Stimulated activated CD8-positive, alpha-beta memory T cell treated with anti-CD3 and anti-CD28 coated beads, Interleukin-12 subunit alpha, Interleukin-12 subunit beta, amount 100 ng/mL, for 4 hours (primary cell): ENCODE measurements at places on chromosomes 3 and 15.

DNA sequence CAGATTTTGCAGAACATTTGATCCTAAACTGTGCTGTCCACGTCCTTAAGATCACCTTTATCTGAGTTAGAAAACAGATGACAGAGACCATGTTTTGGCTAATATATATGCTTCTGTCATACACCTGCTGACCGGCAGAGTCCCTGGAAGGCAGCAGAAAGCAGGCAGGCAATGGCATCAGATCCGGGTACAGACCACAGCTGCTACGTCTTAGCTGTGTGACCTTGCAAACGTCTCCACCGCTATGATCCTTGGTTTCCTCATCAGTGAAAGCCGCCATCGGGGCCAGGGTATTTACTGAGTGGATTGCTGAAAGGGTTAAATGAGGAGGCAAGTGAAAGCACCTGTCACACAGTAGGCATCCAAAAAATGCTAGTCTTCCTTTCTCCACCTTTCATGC, 72.1 kb downstream of the ABTB1 start:
- no peak for DNase-seq

DNA sequence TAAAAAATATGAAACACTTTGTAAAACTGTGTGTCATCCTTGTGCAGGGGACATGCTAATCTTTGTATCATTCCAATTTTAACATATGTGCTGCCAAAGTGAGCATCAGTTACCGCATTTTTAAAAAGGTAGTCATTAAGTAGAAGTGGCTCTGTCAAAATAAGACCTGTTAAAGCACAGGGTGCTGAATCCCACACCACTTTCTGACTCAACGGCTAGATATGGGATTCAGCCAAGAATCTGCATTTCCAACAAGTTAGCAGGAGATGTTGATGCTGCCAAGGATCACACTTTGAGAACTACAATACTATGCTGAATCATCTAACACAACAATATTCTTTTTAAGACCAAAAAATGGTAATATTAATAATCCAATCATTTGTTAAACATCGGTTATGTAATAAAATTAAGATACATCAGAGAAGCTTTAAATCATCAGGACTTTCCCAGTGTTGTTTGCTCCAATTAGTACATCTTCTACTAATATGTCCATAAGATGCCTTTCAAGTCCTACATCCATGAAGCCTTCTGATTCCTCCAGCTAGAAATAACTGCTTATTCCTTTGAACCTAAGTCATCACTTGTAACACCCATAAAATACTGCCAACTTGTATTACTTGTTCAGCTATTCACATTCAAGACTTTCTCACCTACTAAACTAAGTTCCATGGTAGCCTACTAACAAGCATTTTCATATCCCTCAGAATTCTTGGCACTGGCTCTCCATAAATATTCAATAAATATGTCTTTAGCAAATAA, 71.1 kb downstream of the TBL1XR1 start:
- no peak for DNase-seq

GRCh38 chr3:53650424-53650823, 156.0 kb downstream of the CACNA1D start:
- no peak for DNase-seq

DNA sequence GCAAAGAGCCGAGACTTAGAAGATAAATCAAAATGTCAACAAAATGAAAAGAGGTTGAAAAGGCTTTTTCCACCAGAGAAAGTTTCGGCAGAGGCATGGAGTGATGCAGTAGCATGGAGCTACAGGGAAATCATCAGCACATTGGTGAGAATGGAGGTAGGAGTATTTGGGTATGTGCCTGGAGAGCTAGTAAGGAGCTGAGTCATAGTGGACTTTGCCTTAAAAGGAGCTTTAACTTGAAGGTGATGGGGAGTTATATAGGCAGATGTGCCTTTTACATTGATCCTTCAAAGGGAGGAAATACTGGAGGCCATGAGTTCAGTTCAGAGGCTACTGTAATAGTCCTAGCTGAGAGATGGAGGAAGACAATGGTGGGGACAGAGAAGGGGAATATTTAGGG, 44.3 kb downstream of the IL5RA start:
- DNase-seq = no peak

- no peak for DNase-seq
Measured at GRCh38 chr3:102265720-102266119, 169.1 kb upstream of the ZPLD1 start.

- no peak for DNase-seq
Measured at GRCh38 chr15:63669074-63669473, 71.9 kb downstream of the FBXL22 start.

GRCh38 chr3:115862099-115862498, 238.8 kb downstream of the GAP43 start:
- DNase-seq = no peak

GRCh38 chr3:188486952-188487351, 333.0 kb downstream of the LPP start:
- DNase-seq = no peak

GRCh38 chr15:57390583-57390982, 14.3 kb downstream of the CGNL1 start:
- no peak for DNase-seq

DNA sequence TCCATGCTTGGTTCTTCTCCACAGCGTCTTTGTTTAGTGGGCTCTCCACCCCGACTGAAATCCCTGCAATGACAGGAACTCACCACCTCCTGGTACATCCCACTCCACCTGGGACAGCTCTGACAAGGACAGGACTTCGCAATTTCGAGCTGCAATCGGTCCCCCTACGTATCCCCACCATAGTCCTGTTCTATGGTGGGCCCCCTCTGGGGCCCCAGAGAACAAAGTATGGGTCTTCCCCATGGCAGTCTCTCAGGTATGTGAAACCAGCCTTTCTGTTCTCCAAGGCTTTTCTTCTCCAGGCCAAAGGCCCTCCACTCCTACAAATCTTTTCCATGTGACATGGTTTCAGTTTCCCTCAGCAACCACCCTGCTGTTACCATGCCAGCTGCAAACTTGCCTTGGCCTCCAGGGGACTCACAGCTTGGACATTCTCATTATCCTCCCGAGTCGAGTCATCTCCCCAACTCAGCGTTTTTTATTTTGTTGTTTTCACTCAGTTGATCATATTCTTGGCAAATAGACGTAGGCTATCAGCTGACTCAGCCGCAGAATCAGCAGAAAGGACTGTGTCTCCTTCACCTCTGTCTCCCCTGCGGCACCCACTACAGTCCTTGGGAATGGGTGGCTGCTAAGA, 233.3 kb downstream of the OPA1 start:
- no peak for DNase-seq

DNA sequence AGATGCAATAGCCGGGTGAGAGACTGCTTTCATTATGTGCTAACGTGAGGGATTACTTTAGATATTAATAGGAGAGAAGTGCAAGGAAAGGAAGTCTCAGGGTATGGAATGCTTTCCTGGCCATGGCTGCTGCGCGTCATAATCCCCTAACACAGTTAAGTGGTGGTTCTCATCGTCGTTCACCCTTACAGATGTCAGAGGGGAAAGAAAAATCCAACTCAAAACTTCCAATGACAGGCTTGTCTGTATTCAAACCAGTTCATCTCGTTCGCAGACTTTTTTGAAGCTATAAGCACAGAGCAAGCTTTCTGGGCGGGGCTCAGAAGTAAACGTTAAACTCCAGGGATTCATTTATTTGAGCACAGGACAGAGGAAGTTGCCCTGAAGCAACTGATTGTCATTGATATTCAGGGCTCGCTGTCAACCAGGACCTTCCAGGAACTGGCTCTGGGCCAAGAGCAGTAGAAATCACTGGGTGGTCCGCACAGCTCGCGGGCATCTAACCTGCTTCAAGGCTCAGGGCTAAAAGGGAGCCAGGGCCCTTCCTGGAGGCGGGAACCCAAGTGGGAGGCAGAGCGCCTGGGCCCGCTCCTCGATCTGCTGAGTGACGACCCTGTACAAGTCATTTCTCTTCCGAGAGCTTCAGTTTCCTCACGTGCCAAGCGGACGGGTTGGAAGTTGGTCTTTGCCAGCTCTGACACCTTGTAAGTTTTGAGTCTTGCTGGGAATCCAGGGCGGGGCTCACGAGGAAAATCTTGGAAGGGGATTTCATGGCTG, 1.1 kb upstream of the LPP start:
- no peak for DNase-seq

DNA sequence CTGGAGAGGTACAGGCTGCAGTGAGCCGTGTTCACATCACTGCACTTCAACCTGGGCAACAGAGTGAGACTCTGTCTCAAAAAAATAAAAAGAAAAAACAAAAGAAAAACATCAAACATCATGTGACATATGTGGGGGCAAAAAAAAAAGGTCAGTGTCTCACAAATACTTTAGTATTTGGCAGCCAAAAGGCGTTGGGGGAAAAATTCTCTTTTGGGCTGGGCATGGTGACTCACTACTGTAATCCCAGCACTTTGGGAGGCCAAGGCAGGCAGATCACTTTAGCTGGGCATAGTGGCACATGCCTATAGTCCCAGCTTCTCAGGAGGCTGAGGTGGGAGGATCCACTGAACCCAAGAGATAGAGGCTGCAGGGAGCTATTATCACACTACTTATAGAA, 47.6 kb downstream of the TMCC1 start:
- no peak for DNase-seq

GRCh38 chr15:34944936-34945335, 24.6 kb downstream of the AQR start:
- no peak for DNase-seq

DNA sequence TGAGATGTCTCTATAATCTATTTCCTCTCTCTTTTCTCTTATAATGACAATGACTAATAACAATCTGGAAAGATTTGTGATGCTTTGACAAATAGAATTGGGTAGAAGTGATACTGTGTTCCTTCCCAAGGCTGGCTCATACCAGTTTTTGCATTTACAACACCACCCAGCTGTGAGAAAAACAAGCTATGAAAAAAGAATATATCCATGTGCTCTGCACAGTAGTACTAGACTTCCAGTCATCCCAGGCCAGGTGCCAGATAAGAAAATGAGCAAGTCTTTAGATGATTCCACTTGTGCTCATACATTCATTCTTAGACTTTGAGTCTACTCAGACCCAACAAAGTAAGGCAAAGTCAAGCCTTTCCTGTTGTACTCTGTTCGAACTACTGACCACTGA, 350.2 kb upstream of the POU1F1 start:
- no peak for DNase-seq

DNA sequence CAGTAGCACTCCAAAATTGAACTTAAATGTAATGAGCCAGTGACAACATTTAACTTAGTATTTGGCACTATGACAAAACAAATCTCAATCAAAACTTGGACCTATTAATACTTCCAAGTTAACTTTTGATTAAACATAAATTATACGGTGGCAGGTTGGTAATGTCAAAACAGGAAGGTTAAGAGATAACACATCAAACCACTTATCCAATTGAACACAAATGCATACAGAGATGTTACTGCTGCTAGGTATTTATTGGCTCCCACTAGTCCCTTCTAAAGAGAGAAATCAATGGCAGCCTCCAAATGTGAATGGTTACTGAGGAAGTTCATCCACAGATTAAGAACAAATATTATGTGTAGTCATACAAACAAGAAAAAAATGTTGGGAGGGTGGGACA, 1.8 kb downstream of the GSK3B start:
- no peak for DNase-seq

DNA sequence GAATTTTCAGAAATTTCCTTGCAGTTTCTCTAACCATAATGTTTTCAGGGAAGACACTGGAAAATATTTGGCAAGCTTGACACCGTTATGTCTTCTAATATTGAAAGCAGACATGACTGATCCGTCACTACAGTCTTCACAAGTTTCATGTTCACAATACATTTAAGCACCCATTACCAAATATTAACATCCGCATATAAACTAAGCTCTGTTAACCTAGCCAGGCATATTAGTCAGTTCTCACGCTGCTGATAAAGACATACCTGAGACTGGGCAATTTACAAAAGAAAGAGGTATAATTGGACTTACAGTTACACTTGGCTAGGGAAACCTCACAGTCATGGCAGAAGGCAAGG, 162.7 kb upstream of the LYSMD4 start:
- DNase-seq = no peak

DNA sequence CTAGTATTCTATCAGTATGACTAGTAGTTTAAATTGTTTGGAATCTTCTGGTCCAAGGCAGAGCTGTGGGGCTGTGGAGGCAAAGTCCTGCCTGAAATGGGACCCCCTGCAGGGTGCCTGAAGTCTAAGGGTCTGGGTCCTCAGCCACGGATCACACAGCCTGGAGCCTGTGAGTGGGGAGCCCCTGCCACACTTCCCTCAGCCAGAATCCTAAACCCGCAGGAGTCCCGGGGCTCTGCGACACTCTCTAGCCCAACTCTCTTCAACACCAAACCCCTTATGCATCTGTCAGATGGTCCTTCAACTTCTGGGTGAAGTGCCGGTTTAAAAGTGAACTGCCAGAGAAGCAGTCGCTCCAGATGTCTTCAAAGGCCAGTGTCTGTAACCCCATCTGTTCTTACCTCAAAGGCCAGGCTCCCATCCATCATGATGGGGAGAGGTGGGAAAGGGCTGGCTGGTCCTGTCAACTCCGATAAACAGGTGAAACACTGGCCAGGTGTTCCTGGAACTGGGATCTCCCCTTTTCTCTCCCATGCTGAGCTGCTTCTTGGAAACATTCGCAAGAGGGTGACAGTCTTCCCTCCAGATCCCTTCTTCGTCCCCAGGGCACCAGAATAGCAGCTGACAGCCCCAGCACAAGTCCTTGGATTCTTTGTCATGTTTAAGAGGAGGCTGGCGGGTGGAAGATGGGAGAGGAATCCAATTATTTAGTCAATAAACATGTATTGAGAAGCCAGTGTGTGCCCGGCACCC, 45.6 kb downstream of the CPN2 start:
- DNase-seq = no peak

DNA sequence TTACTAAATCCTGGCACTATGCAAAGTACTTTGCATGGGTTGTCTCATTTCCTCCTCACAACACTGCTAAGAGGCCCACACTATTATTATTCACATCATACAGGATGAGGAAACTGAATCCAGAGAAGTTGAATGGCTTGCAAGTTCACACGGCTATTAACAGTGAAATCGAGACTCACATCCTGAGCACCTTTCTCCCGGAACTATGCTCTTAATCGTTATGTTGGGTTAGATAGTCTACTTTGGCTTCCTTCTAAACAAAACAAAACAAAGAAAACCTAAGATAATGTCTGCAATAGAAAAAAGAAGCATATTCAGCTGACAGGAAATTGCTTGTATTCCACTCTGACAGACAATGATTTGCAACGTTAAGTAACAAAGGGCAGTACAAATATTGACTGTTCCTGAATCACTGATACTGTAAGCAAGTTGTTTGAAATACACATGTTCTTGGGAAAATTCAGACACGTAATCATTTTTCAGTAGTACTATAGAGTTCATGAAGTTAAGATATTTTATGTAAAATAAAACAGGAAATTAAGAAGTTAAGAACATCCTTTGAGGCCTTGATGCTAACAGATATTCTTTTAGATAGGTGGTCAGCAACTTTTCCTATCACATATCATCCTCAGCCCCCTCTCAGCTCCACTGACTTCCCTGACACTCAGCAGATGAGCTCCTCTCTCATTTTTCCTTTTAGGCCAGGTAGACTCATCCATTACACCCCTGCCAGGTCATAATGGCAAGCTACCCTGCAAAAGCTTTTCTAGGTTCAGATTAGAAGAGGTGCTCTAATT, 40.7 kb downstream of the C2CD4B start:
- DNase-seq = no peak

GRCh38 chr3:84987706-84988504, 29.1 kb downstream of the CADM2 start:
- DNase-seq = no peak
